Activated CD8-positive, alpha-beta memory T cell treated with anti-CD3 and anti-CD28 coated beads, Interleukin-2, amount 50 U/mL, for 48 hours (primary cell): ENCODE measurements at places on chromosomes 4 and X.
A peak's percentile ranks its signal among the peaks of the same experiment; 100 is the strongest.

- DNase-seq = no peak
Measured at GRCh38 chr4:10810411-10810810, 125.8 kb upstream of the CLNK start.

- DNase-seq = peak; percentile 49
Measured at GRCh38 chr4:5979981-5980380, 38.2 kb downstream of the C4orf50 start.

GRCh38 chrX:67503004-67503403, 40.8 kb upstream of the AR start:
- no peak for DNase-seq

DNA sequence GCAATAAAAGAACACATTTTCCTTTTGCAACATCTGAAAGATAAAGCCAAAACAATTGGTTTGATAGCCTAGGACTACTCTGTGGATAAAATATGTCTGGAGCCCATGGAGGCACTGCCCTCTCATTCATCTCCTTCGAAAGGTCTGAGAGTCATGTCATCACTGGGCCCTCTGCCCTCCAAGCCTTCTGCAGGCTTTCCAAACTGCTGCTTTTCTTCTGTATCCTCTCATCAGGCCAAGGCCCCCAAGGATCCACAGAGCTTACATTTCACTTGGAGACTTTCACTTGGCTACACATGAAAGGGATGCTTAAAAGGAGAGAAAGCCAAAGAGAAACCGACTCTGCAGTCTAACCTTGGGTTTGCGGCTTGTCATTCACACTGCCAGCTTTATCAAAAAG, 109.9 kb downstream of the SH3RF1 start:
- no peak for DNase-seq

GRCh38 chrX:68686097-68686977, 38.9 kb downstream of the STARD8 start:
- DNase-seq = no peak

- DNase-seq = no peak
Measured at GRCh38 chr4:20544645-20545044, 155.6 kb upstream of the PACRGL start.

GRCh38 chr4:147709999-147710398, 21.9 kb upstream of the ARHGAP10 start:
- DNase-seq = no peak

DNA sequence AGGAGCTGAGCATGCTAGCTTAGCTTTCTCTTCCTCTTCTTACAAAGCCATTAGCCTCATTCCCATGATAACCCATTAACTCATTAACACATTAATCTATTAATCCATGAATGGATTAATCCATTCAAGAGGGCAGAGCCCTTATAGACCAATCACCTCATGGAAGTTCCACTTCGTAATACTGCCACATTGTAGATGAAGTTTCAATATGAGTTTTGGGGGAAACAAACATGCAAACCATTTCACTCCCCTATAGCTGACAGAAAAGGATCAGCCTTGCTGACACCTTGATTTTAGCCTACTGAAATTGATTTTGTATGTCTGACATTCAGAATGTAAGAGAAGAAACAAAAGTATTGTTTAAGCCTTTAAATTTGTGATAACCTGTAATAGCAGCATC, 251.8 kb upstream of the GALNTL6 start:
- DNase-seq = no peak

DNA sequence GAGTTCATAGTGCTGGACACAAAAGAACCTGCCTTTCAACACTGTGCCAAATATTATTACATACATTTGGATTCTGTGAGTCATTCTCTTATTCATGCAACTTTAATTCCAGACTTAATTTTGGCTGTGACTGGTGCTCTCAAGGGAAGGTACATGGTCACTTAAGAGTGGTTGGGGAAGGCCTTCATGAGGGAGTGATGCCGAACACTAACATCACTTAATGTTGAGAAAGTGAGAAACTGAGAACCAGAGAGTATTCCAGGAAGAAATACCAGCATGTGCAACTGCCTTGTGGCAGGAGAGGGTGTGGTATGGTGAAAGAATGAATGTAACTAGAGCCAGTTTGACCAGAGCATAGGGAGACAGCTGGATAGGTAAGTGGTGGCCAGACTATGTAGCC, 41.5 kb upstream of the FHDC1 start:
- DNase-seq = no peak

DNA sequence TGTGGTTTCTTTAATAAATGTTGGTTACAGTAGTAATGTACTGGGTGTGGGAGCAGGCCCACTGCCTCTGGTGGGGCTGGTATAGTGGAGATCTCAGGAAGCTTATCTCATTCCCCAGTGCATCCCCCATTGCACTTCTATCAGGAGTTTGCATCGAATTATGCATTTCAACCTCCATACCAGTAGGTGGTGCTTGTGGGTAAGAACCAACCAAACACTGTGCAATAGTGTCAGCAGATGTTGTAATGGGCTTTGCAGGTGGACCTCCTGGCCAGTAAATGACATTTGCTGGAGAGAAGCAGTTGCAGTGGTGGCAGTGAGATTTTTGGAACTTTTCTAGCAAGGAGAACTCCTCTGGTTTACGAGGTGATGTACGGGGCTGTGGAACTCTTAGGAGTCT, 150.6 kb downstream of the POU3F4 start:
- no peak for DNase-seq

- DNase-seq = no peak
Measured at GRCh38 chr4:61202638-61203435, 2.7 kb downstream of the ADGRL3 start.

DNA sequence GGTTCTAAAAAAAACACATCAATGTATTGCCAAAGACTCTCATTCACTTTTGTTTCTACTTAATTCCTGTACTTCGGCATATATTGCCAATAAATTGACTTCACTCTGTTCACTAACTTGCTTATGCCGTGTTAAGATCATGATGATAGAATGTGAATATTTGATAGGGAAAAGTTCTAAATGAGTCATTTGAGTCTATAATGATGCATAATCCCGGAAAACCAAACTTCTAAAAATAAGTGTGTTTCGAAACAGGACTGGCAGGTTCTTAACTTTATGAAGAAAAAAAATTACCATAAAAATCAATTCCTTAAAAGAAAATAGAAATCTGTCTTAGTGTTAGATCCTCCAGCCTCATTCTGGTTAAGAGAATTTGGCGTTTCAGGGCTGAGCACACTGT, 387.5 kb upstream of the FTHL17 start:
- no peak for DNase-seq

- DNase-seq = no peak
Measured at GRCh38 chrX:109987884-109988283, 15.0 kb upstream of the TMEM164 start.

DNA sequence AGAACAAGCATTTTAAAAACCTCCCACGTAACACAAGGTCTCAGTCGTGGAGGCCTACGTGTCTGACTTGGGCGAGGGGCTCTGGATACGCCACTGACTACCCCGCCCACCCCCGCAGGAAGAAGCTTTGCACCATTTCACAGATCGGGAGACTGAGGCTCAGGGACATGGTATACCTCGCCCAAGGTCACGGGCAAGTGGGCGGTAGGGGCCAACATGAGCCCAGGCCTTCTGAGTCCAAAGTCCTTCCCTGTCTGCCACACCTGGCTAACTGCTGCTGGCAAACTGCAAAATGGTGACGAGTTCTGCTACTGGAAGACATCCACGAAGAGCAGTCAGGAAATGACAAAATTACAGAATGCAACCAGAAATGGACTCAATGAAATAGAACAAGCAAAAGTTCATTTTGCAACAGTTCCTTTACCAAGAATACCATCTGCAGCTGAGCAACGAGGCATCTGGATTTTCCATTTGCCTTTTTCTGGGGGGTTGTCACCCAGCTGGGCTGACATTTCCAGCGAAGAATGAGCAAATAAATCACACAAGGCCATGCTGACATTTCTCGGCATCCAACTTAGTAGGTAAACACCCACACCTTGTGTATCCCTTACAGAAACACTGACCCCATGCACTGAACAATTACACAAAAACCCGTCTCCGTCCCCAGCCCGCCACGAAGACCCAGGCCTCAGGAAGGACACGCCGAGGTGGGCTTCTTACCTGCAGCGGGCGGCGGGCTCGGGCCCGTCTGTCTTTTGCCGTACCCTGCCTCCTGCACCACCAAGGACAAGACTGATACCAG, 70.2 kb upstream of the AFAP1 start:
- DNase-seq = no peak

- no peak for DNase-seq
Measured at GRCh38 chrX:136865270-136866158, 15.0 kb downstream of the RBMX start.

- no peak for DNase-seq
Measured at GRCh38 chr4:147984065-147984777, 252.3 kb downstream of the ARHGAP10 start.

DNA sequence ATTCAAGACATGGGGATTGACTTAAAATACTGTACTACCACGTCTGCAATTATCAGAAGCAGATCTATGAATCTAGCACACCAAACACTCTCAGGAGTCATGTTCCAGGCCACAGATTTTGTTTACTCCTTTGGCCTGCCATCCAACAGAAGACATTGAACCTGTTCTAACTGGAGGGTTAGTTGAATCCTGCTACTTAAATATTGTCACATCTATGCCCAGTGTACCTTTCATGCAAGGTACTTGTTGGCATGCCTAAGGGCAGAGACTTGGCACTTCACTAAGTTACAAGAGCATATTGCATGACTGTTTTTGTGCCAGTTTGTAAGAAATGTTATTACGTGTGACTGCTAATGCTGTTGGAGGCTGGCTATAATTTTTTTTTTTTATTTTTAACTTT, 126.9 kb upstream of the BCOR start:
- no peak for DNase-seq

DNA sequence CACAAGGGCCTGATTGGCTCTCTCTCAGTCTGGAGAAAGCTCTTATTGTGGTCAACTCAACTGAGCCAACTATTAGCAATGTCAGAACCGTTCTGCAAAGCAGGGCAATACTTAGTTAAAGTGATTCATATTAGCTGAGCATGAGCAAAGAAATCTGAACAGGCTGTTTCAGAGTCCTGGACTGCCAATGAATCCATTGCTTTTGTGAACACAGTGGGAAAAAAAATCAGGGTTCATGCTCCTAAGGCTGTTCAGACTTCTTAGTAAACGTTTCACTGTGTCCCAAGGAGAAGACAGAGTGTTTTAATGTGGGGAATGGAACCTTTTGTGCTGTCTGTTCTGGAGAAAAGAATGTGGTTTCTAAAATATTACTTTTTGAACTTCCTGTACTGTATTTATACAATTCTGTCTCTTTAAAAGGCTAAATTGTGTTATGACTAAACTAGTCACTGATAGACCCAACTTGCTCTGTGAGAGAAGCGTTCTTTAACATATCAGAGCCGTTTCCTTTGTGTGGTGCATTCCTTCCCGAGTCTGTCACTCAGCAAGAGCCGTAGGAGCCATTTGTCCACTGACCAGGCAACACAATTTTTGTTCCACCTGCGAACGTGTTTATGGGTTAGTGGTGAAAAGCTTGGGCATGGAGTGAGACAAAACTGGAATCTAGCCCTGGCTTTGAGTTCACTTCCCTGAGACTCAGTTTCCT, 366.1 kb downstream of the FBXO8 start:
- DNase-seq = no peak

DNA sequence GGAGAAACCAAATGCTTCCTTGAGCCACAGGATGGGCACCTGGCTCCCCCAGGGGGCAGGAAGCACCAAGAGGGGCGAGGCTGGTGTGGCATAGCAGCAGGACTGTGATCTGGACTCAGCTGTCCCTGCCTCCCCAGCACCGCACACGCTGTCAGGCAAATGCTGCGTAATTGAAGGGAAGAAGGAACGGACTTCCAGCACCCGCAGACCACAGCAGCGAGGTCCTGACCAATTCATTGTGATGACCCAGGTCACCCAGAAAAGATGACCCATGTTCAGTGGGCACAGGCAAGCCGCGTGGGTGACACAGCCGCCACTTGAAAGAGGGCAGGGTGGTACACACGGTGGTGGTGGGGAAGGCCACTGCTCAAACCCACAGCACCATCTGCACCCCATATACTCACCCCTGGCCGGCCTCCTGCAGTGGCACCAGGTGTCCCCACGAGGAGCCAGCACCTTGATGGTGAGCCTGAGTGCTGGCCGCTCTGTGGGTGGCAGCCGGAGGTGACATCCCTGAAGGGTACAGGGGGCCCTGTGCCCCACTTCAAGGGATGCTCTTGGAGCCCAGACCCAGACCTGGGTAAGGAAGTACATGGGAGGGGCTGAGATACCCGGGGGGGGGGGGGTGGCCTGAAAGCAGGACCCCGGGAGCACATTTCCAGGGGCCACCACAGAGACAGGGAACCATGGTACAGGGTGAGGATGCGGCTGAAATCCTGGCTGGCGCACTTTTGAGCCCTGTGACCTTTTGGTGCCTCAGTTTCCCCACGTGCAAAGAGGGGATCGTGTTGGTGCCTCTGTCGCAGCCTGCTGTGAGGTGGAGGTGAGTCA, 11.5 kb downstream of the NAT8L start:
- no peak for DNase-seq

DNA sequence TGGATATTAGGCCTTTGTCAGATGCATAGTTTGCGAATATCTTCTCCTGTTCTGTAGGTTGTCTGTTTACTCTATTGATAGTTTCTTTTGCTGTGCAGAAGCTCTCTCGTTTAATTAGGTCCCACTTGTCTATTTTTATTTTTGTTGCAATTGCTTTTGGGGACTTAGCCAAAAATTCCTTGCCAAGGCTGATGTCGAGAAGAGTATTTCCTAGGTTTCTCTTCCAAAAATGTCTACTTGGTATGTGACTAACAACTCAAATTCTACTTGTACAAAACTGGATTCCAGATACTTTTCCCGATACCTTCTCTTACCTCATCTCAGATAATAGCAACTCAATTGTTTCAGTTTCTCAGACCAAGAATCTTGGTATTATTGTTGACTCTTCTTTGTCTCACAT, 142.4 kb upstream of the GLRA2 start:
- DNase-seq = no peak

- no peak for DNase-seq
Measured at GRCh38 chr4:157582141-157582540, 361.6 kb downstream of the GRIA2 start.

DNA sequence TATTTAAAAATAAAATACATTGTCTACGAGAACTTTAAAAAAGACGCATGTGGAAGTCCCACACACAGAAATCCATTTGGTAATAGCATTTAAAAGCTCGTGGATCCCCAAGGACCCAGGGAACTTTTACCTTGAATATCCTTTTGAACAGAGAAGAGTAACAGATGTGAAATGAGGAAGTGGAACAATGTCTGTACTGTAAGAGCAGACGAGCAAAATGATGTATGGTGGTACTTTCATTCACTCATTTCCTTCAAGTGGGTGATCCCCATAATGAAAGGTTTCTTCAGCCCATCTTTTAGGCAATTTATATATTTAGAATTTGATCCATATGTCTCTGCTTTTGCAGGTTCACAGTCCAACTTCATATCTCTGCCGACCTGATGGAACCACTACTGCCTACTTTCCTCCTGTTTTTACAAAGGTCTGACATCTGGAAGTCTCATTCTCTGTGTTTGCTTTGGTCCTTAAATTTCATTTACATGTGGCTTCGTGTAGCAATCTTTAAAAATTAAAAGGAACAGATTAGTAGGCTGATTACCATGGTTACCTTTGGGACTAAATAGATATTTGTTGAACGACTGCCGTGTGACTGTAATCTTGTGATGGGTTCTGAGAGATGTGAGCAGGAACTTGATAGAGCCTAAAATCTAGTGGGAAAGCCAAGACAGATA, 188.4 kb downstream of the PALLD start:
- no peak for DNase-seq

- peak; percentile 53 for DNase-seq
Measured at GRCh38 chrX:151753313-151754046, 18.9 kb downstream of the CNGA2 start.

- no peak for DNase-seq
Measured at GRCh38 chr4:78661921-78662521, 110.5 kb downstream of the ANXA3 start.

GRCh38 chr4:118850488-118851173, 14.7 kb upstream of the SEC24D start:
- DNase-seq = no peak
